Activated CD4-positive, alpha-beta T cell treated with anti-CD3 and anti-CD28 coated beads, Interleukin-2, amount 10 ng/mL, durations not matched to agents 24 days and 14 days (primary cell): ENCODE measurements at places on chromosomes 7 and 10. TPM values are rescaled to one million over a fixed set of nuclear protein-coding genes. Genes with fewer than 3 reads are reported as not detected.

GRCh38 chr7:157434701-157435100 is 97.9 kb downstream of the DNAJB6 start:
- no peak for DNase-seq

DNA sequence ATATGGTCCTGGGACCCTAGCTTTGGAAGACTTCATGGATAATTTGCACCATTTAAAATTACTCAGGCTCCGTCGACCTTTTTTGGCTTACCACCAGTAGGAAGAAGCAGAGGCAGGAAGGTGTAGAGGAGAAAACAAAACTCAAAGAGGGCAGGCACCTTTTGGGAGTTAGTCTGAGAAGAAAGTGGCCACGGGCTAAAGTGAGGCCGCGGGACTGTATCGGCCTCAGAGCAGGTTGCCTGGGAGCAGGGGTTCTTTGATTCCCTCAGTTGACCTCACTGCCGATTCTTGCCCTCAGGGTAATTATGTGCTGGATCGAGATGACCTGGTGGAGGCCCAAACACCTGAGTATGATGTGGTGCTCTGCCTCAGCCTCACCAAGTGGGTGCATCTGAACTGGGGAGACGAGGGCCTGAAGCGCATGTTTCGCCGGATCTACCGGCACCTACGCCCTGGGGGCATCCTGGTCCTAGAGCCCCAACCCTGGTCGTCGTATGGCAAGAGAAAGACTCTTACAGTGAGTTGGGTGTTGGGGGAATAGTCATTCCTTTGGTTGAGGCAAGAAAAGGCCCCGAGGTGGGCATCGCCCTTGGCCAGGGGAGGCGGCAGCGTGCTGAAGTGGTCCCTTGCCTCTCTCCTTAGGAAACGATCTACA is 3.1 kb downstream of the MEPCE start:
- no peak for DNase-seq

- no peak for DNase-seq
These were observed 44.4 kb downstream of the MCU start for GRCh38 chr10:72736176-72736827.

DNA sequence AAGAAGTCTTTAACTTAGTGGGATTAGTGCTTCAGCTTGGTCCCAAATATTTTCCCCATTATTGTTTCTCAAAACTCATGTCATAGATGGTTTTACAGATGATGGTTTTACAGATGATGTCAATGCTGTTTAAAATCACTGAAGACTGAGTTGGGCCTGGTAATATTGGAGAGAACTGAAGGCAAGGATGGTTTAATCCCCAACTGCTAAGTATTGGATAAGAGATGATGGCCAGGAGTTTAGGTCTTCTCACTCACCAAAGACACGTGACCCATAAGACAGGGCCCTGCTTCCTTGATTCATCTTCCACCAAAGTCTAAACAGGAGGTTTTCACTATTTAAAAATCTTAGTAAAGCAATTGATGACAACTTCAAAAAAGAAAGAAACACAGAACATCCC is 56.3 kb downstream of the VWA2 start:
- no peak for DNase-seq

DNA sequence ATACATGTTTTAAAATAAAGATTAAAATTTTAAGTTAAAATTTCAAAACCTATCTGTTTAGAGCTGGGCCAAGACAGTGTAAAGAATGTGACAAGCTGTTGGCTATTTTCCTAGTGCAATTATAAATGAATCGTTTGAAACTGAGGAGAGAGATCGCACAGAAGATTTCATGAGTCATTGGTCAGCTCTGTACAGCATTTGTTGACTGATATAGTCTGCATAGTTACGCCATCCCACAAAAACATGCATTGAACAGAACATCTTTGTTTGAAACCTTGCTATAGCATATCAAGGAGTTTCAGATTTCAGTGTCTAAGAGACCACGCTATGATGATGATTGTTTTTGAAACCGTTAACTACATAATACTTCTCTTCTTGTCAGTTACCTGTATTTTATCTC is 1.3 kb upstream of the C10orf67 start:
- no peak for DNase-seq

- DNase-seq, result peak; percentile 35
These were observed 49.6 kb downstream of the MPP7 start for GRCh38 chr10:28253169-28253785.

DNA sequence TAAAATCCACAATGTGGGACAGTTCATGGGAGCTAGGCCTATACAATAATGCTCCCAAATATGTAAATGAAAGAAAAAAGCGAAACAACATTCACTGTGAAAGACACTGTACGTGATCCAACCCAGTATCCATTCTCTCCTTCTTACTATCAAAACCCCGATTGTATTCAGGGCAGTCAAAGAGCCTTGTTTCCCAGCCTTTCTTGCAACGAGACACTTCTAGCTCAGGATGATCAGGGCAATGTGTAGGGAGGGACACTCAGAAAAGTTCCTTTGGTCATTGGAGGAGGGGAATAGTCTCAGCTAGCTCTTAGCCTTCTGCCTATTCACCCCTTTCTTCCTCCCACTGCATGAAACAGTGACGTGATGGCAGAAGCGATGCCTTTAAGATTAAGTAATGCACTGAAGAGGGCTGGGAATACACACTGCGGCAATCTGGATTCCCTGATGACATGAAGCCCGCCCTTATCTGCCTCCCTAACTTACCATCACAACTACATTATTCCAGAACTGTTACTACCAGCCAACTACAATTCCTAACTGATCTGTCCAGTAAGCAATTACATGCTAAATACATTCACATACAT is 27.3 kb downstream of the UBE2H start:
- DNase-seq, result no peak

DNA sequence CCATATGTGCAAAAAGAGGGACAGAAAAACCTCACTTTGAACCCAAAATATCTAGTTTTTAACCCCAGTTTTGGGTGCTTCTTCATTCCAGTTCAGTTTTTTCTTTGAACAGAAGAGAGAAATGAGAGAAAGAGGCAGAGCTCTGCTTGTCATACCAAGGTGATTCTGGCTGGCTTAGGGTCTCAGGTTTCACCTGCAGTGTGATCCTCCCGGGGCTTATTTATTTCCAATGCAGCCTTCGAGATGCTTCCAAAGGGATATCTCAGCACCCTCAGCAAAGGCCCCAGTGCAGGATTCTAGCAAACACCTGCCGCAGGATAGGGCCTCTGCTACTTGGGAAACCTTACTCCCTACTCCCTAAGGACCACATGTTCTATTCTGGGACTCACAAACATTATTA is 131.3 kb downstream of the WDR11 start:
- DNase-seq, result no peak

DNA sequence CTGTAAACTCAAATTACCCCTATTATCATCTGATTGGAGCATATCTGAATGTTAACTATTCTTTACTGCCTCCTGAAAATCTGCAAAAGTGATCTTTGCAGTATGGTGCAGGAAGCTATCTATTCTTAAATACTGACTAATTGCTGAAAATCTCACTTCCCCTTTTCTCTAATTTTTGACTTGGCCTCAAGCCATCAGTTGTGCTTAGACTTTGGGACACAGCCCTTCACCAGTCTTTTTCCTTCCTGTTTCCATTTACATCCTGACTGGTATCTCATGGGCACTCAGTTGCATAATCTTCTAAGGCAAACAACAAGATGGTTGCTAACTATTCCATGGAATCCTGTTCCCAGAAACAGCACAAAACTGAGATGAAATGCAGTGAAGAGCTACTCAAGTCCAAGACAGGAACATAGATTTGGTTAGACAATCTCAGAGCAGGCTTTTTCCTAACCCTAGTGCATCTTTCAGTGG is 228.5 kb downstream of the SORCS1 start:
- no peak for DNase-seq

DNA sequence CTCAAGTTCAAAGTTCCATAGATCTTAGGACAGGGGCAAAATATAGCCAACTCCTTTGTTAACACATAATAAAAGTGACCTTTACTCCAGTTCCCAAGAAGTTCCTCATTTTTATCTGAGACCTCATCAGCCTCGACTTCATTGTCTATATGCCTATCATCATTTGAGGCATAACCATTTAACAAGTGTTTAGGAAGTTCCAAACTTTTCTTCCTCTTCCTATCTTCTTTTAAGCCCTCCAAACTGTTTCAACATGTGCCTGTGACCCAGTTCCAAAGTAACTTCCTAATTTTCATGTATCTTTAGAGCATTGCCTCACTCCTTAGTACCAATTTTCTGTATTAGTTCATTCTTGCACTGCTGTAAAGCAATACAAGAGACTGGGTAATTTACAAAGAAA is 569.1 kb downstream of the ANKRD7 start:
- DNase-seq, result no peak

DNA sequence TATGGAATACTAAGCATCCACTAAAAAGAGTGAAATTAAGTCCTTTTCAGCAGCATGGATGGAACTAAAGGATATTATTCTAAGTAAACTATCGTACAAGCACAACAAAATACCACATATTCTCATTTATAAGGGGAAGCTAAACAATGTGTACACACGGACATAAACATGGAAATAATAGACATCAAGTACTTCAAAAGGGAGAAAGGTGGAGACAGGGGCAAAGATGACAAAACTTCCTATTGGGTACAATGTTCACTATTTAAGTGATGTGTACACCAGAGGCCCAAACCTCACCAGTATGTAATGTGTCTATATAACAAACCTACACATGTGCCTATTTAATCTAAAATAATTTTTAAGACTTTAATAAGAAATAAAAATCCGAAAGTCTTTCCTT is 2.2 kb upstream of the AKR1C4 start:
- no peak for DNase-seq

- DNase-seq, result no peak
These were observed 8.8 kb upstream of the EPHB4 start for GRCh38 chr7:100835903-100836811.

Gene ERVW-1
- not detected in 2 replicates for total RNA-seq

Gene OR6B1
- total RNA-seq, result not detected in 2 replicates

Gene SYNPO2L
- 0.05 TPM in 1 of 2 replicates, not detected in the other for total RNA-seq

Gene PPP1R17
- not detected in 2 replicates for total RNA-seq

Gene C7orf57
- total RNA-seq, result 0.14 TPM in 2 replicates
